ENCODE measurements at places on chromosomes 16 and 17. TPM values are rescaled to one million over a fixed set of nuclear protein-coding genes. Genes with fewer than 3 reads are reported as not detected.

DNA sequence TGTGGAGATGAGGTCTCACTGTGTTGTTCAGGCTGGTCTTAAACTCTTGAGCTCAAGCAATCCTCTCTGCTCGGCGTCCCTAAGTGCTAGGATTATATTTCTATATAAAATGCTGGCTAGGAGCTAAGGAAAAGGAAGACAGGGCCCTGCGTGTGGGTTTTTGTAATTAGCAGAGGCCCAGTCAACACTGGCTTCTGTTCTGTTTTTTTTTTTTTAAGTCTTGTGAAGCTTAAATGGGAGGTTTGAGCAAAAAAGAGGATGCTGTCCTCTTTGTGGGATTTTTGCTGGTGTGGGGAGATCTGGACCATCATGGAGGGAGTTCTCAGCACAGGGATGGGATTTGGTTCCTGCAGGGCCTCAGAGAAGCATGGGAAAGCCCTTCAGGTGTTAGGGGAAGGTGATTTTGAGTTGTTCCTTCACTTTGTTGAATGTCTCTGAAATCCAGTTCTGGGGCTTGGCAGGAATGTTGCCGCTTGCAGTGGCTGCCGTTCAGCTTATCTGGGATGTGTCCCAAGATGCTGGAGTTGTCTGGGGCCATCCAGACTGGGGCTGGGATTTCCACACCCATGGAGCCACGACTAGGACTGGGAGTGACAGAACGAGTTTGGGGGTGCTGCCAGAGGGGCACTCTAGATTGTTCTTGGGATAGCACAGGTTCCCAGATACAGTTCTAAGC is 4.2 kb downstream of the PYCARD start:
- no peak for DNase-seq

VEZF1 gene
- 29.8 TPM for total RNA-seq

DNA sequence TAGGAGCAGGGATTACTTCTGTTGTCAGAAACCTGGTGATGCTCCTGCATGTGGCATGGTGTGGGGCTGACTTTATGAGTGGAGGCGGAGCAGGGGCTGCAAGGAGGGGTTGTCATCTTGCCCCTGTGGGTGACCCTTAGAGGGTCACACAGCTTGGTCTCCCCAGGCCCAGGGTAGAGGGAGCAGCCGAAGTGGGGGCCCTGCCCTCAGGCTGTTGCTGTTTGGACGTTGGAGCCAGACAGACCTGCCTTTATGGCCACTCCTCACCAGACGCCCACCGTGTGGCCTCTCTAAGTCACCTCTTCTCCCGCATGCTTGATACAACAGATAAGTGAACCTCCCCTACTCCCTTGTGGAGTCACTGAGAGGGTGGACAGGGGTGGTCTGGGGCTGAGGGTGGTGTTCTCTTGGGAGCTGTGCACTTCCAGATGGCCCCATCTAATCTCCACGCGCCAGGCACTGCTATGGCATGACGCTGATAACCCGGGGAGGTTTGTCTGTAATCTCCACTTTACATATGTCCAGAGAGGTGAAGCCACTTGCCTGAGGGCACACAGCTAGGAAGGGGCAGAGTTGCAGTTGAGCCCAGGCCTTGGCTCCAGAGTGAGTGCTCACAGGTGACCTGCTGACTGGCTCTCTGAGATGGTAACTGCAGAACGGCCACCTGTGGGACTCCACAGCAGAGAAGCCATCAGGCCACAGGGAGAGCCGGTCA is 10.0 kb downstream of the MAP2K3 start:
- DNase-seq, result no peak

ZNRF1 gene
- 40.9 TPM for total RNA-seq

GRCh38 chr17:12730421-12730820 is 58.9 kb upstream of the ARHGAP44 start:
- no peak for DNase-seq

DNA sequence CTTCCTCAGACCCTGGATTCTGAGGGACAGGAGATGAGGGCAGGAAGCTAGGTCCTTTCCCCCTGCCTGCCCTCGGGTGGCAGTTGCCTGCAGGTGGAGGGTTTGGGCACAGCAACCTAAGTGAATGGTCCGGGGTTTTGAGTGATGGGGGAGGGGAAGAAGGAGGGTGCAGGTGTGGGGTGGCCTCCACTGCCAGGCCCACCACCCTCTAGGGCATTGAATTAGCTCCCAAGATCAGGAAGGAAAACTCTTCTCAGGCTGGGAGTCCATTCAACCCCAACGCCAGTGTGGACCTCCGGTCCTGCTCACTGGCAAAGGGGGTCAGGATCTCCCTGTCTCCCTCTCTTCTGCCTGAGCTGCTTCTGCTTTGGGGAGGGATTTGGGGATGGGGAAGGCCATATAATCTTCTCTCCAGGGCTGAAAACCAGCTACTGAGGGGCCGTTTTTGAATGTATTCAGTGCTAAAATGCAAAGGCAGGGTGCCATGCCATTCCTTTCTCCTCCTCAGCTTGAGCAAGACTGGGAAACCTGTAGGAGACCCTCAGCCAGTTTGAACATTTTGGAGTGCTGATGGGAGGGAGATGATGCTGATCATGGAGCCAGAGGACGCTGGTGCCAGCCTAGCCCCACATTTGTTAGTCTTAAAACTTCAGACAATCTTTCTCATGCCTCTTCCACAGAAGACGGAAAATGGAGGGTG is 18.8 kb downstream of the GRB7 start:
- DNase-seq, result no peak

GRCh38 chr17:58452738-58453137 is 35.4 kb upstream of the RNF43 start:
- DNase-seq, result no peak

DNA sequence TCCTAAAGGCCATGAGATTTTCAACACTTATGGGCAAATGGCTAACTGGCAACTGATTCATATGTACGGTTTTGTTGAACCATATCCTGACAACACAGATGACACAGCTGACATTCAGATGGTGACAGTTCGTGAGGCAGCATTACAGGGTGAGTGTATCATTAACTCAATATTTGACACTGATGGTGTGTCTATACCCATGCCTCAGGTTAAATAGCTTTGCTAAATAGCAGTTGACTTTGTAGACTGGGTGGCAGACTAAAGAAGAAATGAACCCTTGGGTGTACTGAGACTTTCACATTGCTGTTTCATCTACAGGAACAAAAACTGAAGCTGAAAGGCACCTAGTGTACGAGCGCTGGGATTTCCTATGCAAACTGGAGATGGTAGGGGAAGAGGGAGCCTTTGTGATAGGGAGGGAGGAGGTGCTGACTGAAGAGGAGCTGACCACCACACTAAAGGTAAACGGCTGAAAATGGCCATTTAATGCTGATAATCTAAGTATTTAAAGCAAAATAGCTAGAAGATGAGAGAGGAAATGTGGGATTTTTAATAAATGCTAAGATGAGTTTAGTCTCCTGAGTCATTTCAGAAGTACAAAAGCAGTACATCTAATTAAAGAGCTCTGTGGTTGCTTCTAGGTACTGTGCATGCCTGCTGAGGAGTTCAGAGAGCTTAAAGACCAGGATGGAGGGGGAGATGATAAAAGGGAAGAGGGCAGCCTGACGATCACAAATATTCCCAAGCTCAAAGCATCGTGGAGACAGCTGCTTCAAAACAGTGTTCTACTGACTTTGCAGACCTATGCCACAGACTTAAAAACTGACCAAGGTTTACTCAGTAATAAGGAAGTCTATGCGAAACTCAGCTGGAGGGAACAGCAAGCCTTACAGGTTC is 3.0 kb downstream of the SETD6 start:
- no peak for DNase-seq

TXNL4B gene
- 18.3 TPM for total RNA-seq

DNA sequence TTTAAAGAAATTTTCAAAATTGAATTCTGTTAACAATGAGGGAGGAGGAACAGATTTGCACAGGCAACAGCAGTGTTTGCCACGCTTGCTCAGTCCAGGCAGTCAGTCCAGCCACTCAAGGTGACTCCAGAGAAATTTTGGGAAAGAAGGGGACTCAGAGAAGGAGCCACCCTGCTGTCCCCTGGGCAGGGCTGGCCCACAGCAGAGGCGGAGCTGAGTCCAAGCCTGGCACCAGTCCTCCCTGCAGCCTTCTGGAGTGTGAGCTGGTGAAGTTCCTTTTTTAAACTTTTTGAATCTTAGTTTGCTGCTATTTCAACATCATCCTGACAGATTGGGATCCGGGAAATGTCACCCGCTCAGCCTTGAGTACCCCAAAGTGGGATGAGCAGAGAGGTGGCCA is 14.5 kb upstream of the SLC47A2 start:
- DNase-seq, result no peak

DNAAF8 gene
- not detected for total RNA-seq

KCNH4 gene
- 0.39 TPM for total RNA-seq

GRCh38 chr17:80694085-80694991 is 149.7 kb downstream of the RPTOR start:
- no peak for DNase-seq

GRCh38 chr17:11921296-11921695 is 76.0 kb downstream of the ZNF18 start:
- no peak for DNase-seq

GRCh38 chr16:67825119-67825518 is 17.0 kb upstream of the THAP11 start:
- DNase-seq, result no peak

GABARAPL2 gene
- total RNA-seq, result 71.5 TPM

GRCh38 chr16:26772503-26772902 is 294.2 kb upstream of the C16orf82 start:
- no peak for DNase-seq

- DNase-seq, result no peak
Measured at GRCh38 chr17:79651761-79652160, 40.9 kb upstream of the RBFOX3 start.

LITAFD gene
- total RNA-seq, result not detected

DNA sequence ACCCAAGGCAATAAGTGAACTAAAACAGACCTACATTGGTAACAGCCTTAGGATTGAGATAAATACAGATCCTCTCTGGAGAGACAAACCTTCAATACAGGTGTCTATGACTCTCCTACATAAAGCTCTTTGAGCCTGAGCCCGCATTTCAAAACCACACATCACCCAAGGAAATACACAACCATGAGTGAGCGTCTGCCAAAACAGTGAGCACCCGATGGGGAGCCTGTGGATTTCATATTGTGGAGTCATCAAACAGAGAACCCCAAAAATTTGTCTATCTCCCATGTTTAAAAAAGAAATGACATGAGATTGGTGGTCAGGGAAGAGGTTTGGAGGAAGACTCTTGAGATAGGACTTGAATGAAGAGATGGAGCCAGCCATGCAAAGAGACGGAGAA is 102.2 kb upstream of the LHX1 start:
- DNase-seq, result no peak

ZNF688 gene
- total RNA-seq, result 9.2 TPM

DNA sequence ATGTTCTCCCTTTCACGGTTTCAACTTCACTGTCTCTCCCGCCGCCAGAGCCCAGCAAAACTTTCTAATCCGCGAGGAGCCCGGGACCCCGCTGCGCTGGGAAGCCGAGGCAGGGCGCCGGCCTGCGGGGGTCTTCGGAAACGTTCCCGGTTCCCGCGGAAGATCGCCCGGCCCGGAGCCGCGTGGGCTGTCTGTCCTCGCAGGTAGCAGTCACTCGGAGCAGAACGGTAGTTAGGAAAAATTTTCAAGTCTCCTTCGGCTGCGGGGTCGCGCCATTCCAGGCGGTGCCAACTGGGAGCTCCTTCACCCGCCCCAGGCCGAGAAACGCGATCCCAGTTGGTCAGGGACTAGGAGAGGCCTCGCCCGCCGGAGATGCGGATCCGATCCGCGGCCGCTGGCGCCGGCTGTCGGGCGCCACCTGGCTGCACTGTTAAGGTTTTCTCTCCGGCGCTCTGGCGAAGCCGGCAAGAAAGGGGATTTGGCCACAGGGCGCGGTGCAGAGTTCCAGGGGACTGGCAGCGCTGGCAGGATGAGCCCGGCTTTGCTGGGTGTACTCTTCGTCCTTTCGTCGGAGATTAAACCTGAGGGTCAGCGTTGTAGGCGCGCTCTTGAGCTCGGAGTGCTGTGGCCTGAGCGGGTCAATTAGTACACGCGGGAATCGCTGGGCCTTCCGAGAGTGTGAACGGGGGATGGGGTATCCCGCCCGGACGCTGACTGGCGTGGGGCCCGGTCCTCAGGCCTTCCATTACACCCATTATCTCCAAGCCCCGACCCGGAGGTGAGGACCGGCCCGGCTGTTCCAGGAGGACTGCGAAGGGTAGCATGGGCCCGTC is 135.4 kb downstream of the KCNJ12 start:
- peak; percentile 78 for DNase-seq

DNA sequence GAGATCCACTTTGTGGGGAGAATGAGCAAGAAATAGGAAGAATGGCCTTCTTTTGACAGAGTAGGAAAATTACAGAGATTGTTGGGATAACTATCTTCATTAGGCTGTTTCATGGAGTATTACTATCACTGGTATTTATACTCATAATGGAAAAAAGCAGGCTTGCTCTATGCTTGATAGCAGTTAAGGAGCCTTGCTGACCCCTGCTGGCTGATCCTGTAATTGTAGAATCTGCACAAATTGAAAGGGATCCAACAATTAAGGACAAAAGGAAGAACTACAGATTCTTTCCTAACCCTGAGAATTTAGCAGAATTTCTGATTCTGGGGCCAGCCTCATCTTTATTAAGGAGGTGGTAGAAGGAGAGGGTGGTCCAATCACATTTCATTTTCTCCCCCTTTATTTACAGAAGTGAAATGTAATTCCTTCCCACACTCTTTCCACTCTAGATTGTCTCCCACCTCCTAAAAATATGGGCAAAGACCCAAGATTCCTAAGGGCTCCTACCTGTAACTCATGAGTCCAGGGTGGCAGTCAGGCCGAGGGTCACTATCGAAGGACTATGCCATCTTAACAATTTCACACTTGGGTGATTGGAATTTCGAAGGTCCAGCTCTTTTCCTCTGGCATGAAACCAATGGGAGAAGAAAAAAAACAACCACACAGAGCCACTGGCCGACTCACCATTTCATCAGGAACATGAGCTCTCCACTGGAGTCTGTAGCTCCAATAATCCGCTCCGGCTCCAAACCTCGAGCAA is 26.3 kb downstream of the NFE2L1 start:
- DNase-seq, result peak; percentile 78

FLYWCH1 gene
- total RNA-seq, result 52.2 TPM

GRCh38 chr16:736936-737481 is 3.8 kb downstream of the CIAO3 start:
- no peak for DNase-seq

GRCh38 chr17:35081638-35082037 is 18.1 kb upstream of the RFFL start:
- DNase-seq, result no peak

DNA sequence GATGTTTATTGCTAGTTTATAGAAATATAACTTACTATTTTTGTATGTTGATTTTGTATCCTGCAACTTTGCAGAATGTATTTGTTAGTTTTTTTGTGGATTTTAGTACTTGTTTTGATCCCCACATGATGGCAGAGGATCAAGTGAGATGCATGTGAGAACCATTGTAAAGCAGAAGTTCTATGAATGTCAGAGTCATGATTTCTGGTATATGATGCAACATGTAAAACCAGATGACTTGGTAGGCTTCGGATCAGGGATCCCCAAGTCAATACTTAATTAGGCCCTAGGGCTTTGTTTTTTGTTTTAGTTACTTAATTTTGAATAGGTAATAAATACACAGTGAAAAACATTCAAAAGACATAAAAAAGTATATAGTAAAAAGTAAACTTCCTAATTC is 45.8 kb downstream of the ESRP2 start:
- DNase-seq, result no peak

GRCh38 chr16:918068-918467 is 52.7 kb downstream of the LMF1 start:
- DNase-seq, result no peak

MT1E gene
- 4.4 TPM for total RNA-seq

- DNase-seq, result peak; percentile 50
Measured at GRCh38 chr17:6455321-6455705, 11.1 kb downstream of the PIMREG start.

All from activated CD4-positive, alpha-beta memory T cell treated with anti-CD3 and anti-CD28 coated beads for 36 hours (primary cell).